Inflammatory macrophage treated with lipopolysaccharide for 4 hours (primary cell): ENCODE measurements at places on chromosomes 6 and 20.

GRCh38 chr20:17622851-17623508, 53.1 kb downstream of the DSTN start:
- DNase-seq: no peak

GRCh38 chr6:9499709-9500108, 915.2 kb downstream of the TFAP2A start:
- no peak for DNase-seq

DNA sequence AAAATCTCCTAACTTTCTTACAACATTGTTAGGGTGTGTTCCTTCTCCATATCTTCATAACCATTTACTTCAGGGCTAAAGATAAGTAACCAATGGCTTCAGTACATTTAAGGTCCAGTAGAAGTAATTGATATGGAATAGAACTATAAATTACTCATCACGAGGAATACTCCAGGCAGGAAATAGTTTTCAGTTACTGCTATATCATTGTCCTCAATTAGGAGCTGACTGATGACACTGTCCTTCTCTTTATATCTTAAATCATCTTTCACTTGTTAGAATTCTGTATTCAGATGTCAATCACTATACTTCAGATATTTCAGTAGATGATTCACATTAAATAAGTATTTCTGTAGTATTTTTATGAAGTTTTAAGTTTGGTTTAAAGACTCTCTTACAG, 88.4 kb downstream of the COL19A1 start:
- DNase-seq: no peak

DNA sequence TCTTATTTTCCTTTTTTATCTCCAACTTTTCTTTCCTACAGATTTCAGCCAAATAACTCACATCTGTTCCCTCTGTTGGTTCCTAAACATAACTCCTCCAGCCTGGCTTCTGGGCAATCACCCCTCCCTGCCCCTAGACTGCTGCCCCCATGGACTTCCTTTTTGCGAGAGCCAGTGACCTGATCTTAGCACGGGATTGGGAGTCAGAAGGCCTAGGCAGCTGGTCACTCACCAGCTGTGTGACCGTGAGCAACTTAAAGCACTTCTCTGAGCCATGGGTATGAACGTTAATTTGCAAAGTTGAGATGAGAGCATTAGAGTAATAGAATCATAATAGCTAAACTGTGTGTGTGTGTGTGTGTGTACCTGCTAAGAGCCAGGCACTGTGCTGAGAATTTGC, 4.5 kb upstream of the MMP9 start:
- DNase-seq: peak; percentile 93

DNA sequence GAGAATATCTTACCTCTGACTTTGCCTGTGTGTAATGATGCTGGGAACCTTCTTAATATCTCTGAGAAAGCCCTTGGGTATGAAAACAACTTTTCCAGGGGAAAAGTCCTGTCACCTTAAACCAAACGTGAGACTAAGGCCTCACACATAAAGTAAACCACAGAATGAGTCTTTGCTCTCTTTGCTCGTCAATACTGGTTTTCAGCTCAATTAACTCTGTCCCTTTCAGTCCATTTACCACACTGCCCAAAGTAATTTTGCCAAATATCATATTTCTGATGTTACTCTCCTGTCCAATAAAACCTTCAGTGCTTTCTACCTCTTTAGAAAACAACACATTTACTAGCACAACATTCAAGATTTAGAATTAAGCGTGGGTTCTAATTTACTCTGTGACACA, 100.5 kb upstream of the HMGCLL1 start:
- DNase-seq: no peak

GRCh38 chr20:53833333-53834061, 236.9 kb downstream of the BCAS1 start:
- DNase-seq: peak; percentile 62

- DNase-seq: peak; percentile 53
Observed at GRCh38 chr6:167485186-167485978, 160.5 kb downstream of the TTLL2 start.

- DNase-seq: no peak
Observed at GRCh38 chr6:34237316-34237721, 646 bp downstream of the HMGA1 start.

GRCh38 chr6:130529569-130530149, 163.8 kb downstream of the TMEM200A start:
- DNase-seq: no peak

DNA sequence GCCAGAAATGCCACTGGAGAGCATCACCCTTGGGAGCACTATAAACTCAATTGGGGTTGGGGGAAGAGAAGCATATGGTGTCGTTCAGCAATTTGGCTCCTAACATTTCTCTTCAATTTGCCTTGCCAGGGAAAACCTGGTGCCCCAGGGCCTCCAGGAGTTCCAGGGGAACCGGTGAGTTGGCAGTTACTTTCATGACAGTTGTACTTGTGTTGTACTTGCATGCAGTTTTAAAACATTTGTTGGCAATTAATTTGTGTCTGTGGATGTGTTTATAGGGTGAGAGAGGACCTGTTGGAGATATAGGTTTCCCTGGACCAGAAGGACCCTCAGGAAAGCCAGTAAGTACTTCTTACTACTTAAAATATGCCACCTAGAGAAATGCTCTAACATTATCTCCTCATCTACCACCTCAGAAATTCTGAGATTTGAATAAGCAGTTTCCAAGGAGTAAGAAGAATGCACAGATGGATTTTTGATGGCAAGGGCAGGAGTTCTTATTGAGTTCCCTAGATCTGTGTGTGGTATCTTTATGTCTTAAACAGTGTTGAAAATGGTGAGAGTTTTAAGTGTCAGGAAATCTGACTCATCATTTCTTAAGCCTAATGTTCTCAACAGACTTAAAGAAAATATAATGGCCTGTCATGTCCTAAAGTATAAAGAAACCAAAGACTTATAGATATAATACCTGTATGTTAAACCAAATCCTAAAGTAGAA, 122.5 kb downstream of the COL9A1 start:
- no peak for DNase-seq

- DNase-seq: peak; percentile 75
Observed at GRCh38 chr20:2302384-2303060, 6.7 kb downstream of the TGM3 start.

GRCh38 chr6:82385546-82385945, 21.9 kb downstream of the TPBG start:
- DNase-seq: no peak

GRCh38 chr20:49641683-49642656, 71.7 kb downstream of the B4GALT5 start:
- no peak for DNase-seq

DNA sequence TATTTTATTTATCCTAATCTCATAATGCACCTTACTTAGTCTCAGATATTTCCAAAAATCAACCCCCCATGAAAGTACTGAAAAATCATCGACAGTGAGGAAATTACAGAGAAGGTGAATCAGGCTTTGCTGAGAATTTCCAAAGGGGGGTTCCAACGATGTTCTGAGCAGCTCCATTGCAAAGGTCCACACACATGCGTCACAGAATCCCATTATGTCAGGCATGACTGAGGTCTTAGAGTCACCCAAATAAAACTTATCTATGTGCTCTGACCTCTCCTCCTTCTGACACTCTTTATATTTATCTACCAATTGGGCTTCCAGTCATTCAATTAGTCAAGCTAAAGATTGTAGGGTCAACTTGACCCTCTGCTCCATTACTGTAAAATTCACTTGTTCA, 12.7 kb upstream of the LRRN4 start:
- DNase-seq: no peak

DNA sequence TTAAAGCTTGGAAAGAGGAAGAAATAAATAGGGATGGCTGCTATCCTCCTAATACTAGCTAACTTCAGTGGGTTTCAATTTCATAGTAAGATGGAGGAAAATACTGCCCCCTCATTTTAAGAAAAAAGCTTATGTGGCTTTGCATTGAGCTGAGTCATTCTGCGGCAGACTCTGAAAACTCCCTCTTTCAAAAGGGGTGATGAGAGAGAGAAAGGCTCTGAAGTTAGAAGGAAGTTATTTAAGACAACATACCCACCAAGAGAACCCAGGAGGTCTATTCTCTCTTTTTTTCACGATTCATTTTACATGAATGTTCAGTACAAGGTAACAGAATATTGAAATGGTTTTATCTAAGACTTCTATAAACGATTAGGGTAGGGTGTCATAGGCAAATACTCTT, 4.5 kb downstream of the PRDM13 start:
- peak; percentile 59 for DNase-seq

GRCh38 chr6:47733879-47734558, 35.6 kb downstream of the ADGRF4 start:
- peak; percentile 43 for DNase-seq

GRCh38 chr6:100335991-100336390, 128.7 kb downstream of the SIM1 start:
- no peak for DNase-seq

- peak; percentile 68 for DNase-seq
Observed at GRCh38 chr6:15365273-15365687, 119.4 kb downstream of the JARID2 start.

DNA sequence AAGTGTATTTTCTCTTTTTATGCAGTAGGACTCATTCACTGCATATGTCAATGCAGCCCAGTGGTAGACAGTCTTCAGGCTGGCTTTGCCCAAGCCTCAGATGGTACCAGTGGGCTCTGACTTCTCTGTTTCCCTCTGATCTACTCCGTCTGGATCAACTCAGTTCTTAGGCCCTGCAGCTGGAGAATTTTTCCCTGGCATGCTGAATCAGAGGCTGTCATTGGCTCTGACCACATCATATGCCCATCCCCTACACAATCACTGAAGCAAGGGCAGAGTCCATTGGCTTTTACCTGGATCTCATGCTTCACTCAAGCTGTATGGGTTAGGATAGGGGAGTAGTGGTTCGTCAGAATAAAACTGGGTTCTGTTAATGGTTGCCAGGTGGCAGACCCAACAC, 57.8 kb downstream of the KIZ start:
- DNase-seq: no peak
